Right forelimb (tissue), 1 donor: ENCODE measurements at places on chromosomes 2 and 18.

GRCh38 chr2:58805126-58805525, 564.0 kb upstream of the FANCL start:
- DNase-seq = no peak

DNA sequence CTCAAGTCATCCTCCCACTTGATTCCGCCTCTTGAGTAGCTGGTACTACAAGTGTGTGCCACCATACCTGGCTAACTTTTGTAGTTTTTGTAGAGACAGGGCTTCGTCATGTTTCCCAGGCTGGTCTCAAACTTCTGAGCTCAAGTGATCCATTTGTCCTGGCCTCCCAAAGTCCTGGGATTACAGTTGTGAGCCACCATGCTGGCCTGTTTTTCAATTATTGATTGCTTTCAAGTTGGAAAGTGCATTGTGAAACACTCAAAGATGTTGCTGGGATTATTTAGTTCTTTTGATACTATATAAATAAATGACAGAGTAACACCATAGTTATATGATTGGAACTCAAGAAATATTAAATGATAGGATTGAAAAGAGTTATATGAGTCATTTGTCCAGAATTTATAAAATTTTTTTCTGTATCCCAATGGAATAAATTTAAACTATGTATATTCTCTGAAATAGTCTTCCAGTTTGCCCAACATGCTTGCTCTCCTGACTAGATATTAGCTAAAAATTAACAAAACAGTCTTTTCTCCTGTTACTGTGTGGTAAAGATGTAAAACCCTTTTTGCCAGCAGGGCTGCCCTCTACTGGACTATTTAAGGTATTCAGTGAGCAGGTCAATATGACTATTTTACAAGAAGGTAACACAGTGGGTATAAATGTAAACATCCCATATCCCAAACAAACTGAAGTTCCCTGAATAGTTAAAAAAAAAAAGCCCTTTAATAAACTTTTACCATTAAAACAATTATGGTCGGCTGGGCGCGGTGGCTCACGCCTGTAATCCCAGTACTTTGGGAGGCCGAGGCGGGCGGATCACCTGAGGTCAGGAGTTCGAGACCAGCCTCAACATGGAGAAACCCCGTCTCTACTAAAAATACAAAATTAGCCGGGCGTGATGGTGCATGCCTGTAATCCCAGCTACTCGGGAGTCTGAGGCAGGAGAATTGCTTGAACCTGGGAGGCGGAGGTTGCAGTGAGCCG, 42.7 kb downstream of the ACSL3 start:
- DNase-seq = no peak

DNA sequence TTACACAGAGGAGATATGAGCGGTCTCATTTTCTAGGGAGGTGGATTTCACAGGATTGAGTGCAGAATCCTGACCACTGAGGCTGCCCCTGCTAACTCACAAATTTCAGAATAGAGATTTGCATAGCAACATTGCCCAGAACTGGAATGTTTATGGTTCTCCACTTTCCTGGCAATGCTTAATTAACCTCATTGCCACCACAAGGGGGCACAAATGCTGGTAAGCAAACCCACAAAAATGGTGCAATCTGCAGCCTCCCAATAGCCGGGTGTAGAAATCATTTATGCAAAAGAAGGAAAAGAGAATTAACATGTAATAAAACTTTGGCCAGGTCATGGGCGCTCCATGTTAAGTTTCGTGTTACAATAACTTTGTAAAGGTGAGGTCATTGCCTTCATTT, 112.4 kb downstream of the CYRIA start:
- no peak for DNase-seq

DNA sequence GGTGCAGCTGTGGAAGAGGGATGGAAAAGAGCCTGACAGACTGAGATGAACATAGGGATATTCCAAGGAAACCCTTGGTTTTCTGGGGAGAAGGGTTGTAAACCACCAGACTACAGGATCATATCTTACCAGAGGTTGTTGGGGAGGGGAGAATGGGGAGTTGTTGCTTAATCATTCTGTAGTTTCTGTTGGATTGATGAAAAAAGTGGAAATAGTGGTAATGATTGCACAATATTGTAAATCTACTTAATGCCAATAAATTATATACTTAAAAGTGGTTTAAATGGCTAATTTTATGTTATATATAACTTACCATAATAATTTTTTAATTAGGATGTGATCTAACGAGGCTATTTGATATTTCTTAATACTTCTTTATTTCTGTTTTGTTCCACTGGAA, 800.9 kb downstream of the BCL11A start:
- DNase-seq = no peak

DNA sequence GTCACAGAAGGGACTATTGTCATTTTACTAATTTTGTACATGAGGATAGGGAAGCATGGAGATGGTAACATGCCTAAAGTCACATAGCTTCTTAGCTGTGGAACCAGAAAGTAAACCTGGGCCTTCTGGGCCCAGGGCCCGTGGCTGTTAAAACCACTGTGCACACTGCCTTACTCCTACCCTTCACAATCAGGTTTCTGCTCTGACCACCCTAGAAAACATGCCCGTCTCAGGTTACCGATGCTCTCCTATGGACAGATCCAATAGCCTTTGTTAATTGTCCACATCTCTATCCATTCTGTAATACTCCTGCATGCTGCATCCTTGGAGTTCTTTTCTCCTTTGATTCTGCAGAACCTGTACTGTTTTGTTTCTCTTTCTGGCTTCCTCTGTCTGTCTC, 79.0 kb upstream of the TACR1 start:
- DNase-seq = no peak

DNA sequence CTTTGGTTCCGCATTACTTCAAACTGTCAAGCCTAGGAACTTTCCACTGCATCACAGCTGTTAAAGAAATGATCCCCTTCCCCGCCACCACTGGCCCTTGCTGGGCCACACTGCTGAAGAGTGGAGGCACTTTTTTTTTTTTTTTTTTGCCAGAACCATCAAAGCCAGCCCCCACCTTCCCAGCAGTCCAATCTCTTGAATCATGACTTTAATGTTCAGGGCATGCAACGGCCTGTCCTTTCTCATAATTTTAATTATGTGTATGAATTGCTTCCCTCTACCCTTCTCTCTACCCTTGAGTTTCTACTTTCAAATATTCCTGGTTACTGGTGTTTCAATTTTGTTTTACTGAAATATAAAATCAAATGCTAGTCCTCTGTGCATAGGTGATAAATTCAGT, 102.1 kb upstream of the LMAN1 start:
- DNase-seq = no peak

GRCh38 chr2:39666491-39667101, 879 bp downstream of the TMEM178A start:
- DNase-seq = peak; percentile 47

DNA sequence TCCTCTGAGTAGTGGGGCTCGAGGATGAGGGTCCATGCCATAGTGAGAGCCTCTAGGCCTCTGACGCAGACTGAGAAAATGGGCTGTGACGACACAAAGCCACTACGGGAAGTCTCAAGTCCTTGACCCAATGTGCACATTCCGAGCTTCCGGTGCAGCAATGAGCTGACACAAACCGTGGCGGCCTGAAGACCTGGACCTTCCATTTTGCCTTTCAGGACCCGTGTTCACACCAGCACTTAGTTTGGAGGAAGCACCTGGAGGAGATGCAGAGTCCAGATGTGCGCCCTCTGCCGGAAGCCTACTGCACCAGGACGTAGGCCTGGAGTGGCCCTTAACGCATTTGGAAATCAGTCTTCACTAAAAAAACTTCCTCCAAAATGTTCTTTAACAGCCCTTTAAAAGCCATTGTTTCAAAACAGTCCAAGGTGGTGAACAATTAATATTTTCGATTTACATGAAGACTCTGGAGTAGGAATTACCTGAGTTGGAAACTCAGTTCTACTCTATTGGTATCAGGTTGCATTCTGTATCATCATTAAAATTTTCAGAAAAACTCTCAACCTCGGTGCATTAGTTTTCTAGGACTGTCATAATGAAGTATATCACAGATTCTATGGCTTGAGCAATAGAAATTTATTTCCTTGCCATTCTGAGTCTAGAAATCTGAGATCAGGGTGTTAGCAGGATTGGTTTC, 33.9 kb downstream of the BMP10 start:
- no peak for DNase-seq

DNA sequence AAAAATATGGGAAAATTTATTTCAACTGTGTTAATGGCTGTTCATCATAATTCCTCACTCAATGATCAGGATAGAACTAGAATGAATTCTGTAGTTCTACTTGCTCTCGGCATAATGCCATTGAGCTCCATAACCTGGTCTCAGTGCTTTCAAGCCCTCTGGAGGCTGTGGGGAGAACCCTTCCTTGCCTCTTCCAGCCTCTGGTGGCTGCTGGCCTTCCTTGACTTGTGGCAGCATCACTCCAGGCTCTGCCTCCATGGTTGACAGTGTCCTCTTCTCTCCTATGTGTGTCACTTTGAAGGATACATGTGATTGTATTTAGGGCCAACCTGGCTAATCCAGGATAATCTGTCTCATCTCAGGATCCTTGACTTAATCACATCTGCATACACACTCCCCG, 26.9 kb upstream of the CABYR start:
- DNase-seq = no peak

GRCh38 chr2:142843731-142844130, 33.7 kb upstream of the KYNU start:
- DNase-seq = no peak

- no peak for DNase-seq
Observed at GRCh38 chr2:201233192-201233811, 27.0 kb upstream of the CASP8 start.

DNA sequence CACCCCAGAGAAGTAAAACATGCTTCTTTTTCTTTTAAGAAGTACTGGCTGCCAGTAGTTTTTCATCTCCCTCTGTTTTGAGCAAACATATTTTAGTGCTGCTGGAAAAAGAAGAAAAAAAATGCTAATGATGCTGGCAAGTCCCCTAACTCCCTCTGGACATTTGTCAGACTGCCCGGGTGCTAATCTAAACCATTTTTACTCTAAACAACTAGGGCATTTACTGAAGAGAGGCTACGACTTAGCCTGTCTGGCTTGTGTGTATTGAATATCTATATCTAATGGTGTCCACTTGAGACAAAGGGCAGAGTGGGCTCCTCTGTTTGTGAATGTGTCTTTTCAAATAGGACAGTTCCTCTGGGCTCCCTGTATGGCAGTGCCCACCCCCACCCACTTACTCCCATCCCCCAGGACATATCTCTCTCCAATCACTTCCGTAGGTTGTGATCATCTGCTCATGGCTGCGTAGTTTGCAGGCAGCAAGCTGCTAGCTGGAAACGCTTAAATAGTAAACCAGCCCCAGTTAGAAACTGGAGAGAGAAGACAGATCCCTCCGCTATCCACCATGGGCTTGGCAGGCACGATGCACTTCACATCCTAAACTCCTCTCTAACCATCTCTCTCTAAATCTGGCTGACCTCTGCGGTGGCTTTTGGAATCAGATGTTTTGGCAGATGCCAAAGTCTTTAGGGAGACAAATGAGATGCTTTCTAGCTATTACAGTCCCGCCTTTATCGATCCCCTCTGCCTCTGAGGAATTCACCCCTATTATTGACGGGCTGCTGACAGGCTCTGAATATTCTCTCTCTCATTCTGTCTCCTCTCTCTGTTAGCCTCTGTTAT, 58.3 kb downstream of the DOCK10 start:
- DNase-seq = peak; percentile 55

DNA sequence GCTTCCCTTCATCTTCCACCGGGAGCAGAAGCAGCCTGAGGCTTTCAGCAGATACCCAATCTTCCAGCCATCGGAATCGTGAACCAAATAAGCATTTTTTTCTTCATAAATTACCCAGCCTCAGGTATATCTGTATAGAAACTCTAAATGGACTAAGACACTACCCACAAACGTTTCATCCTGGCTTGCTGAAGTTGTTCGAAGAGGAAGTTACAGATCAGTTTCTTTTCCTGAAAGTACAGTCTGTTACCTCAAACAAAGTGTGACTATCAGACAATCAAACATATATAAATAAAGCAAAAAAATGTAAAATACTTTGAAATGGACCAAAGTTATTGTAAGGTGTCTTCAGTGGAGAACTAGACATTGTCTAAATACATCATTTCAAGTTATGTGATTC, 97.9 kb downstream of the MREG start:
- no peak for DNase-seq

GRCh38 chr2:88165332-88166003, 4.7 kb upstream of the THNSL2 start:
- DNase-seq = no peak

- no peak for DNase-seq
Observed at GRCh38 chr2:79139423-79139822, 19.1 kb downstream of the REG1A start.

GRCh38 chr18:40937386-40937785, 1017.6 kb upstream of the PIK3C3 start:
- no peak for DNase-seq

DNA sequence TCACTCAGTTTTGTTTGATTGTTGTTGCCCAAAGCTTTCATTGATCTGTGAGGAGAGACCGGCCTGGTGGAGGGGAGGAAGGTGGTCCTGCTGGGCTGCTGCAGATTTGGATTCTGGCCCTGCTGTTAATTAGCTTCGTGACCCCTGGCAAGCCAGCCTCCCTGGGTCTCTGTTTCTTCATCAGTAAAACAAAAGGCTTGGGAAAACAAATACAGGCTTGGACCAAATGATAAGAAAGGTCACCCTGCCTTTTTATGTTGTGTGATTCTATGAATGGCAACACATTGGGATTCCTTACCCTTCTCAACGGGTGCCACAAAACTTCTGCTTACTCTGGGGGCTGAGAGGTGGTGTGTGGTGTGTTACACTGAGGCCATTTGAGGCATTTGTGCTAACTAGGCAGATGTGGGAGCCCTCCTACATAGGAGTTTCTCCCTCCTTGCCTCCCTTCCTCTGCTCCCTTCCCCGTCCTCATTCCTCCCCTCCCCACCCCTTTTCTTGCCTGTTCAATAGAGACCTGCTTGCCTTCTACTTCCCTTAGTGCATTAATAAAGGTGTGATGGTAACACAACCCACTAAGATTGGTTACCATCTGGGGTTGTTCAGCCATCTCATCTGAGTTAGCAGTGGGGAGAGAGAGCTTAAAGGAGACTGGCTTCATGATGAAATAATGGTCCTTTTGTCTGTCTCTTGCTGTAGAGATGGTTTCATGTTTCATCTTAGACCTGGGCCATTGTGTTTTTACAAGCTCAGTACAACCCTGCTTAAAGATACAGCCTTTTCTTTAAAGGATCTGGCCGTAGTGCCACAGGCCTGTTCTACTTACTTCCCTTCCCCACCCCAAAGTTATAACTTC, 96.2 kb downstream of the TANC1 start:
- DNase-seq = no peak

DNA sequence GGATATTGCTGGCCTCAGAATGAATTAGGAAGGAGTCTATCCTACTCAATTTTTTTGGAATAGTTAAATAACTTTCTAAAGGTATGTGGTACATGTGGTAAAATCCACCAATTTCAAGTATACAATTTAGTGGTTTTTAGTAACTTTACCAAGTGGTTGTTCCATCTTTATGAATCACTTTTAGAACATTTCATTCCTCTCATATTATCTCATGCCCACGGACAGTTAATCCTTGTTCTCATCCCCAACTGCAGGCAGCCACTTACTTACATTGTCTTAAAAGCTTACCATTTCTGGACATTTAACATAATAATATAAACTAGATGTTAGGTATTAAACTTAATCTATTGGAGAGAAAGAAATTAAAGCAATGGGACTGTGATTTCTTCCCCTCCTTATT, 146.3 kb upstream of the ZC3H15 start:
- no peak for DNase-seq

GRCh38 chr2:177754492-177754873, 318.1 kb downstream of the PDE11A start:
- no peak for DNase-seq
